ENCODE measurements at places on chromosomes 11 and 22.
A peak's percentile ranks its signal among the peaks of the same experiment; 100 is the strongest.

DNA sequence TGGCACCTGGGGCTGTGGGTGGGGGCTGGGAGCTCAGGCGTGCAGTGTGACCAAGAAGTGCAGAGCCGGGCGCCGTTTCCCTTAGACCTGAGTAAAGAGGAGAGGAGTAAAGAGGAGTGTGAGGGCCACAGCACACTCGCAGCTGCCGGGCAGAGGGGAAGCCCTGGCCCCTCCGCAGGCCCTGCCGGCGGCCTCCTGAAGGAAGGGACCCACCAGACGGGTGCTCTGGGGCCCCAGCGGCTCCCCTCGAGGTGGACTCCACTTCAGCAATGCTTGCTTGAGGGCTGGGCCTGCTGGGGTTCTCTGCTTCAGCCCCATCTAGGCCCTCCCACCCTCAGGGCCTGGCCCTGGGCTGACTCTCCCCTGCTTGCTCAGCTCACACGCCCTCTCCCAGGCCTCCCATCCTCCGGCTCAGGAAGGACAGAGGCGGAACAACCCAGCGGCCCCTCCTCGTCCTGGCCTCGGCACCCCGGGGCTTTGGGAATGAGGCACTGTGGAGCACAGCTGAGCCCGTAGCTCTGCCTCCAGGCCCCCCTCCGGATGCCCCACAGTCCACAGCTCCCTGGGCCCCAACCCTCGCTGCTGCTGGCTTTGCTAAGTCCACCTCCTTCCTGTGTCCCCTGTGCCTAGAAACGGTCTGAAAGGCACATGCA is 1198.7 kb downstream of the BRD1 start:
- DNase-seq: no peak

DNA sequence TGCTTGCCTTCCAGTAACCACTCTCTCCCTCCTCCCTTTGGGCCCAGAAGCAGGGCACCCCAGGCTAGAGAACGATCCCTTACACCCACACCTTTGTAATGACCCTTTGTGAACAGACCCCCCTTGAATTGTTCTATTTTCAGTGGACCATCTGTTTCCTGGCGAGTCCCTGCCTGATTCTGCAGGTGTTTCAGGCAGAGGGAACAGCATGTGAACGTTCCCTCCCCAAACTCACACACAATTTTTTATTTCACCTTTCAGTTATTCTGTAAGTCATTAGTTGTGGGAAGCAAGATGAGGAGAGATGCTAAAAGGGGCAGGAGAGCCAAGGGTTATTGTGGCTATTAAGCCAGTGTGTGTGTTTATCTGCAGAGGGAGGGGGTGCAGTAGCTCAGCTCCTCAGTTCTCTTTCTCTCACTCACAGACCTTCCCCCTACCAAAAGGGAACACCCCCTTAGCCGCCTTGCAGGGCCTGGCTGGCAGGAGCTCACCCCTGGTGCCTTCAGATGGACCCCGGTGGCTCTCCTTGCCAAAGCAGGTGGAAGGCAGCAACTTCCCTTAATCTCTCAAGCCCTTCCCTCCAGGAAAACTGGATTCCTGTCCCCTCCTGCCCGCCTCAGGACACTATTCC is 64.8 kb upstream of the SPON1 start:
- DNase-seq: no peak

DNA sequence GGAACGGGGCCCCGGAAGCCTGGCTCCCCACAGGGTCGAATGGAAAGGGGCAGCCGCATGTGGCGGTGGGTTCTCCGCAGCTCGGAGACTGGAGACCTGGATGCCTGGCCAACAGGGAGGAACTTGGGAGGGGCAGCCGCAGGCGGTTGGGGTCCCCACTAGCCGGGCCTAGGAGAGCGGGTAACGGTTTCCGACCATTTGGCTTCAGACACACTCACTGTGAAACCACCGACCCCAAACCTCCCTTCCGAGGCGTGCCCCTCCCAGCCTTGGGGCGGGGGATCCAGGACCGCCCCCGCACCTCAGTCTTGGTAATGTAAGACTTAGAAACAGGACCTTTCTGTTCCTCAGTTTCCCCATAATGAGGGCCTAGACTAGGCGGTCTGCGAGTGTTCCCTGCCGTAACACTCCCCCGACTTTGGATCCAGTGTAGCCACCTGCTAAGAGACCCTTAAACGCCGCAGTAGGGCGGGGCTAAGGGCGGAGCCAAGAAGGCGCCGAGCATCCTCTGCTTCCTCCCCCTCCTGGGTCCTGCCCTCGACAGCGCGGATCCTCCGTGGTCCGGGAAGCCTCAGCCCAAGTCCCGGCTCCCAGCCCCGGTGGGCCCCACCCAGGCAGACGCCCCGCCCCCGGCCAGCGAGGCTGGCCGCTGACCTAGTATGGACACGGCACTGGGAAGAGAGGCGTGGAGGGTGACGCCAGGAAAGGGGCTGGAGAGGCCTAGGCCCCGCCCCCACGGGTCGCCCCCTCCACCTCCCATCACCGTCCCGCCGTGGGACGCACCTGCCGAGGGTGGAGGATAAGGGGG is 1.8 kb upstream of the RASGRP2 start:
- no peak for DNase-seq

DNA sequence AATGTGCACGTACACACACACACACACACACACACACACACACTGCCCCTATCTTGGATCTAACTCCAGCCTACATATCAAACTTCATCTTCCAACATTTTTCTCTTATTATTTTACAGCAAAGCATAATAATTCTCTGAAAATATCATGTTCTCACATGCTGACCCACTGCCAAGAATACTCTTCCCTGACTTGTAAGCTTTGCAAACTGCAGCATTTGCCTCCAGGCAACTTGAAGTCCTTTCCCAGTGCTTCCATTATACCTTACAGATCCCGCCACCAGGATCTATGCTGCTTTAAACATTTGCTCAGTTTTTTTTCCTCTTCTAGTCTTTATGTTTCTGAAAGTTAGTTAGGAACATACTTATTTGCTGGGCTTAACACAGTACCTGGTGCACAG is 483.3 kb upstream of the ARHGAP42 start:
- no peak for DNase-seq

GRCh38 chr11:35836205-35836604 is 107.7 kb upstream of the LDLRAD3 start:
- DNase-seq: no peak

DNA sequence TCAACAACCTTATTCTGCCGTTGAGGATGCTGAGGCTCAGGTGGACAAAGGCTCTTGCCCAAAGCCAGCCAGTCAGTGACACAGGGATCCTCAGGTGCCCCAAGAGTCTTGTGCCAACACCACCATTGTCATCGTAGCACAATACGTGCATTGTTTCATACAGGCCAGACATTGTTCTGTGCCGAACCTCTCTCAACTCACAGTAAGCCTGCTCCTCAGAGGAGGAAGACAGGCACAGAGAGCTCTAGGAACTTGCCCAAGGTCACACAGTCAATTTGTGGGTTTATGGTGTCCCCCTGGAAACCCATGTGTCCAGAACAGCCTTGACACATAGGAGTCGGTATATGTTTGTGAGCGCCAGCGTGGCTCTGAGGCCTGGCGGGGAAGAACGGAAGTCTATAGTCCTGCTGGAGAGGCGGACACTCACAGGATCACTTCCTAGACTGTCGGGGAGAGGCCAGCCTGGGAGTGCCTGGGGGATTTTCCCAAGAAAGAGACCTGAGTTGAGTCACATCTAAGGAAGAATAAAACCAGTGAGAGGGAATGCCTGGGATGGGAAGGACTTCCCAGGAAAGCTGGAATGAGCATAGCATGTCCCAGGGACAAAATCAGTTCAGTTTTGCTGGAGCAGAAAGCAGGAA is 20.2 kb downstream of the LIF start:
- DNase-seq: no peak

DNA sequence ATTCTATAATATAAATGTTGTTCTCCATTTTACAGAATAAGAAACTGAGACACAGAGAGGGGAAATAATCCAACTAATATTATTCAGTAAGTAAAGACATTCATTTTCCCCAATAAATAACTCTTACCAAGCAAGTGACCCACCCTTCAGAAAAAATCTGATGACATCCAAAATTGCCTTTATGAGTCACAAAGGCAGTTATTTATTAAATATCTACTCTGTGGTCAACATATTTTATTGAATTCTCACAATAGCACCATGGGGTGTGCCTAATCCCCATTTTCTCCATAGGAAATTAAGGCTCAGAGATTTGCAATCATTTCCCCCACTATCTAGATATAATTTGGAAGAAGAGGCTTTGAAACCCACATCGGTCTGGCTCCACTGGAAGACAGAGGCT is 161.5 kb upstream of the ISX start:
- no peak for DNase-seq

- peak; percentile 25 for DNase-seq
Measured at GRCh38 chr11:2518111-2518982, 73.5 kb downstream of the KCNQ1 start.

Data from Caco-2 (cell line).